ENCODE measurements at places on chromosomes 1 and 21.

GRCh38 chr1:21685946-21686678 is 17.0 kb upstream of the RAP1GAP start:
- DNase-seq = no peak

GRCh38 chr1:51875291-51875772 is 3.2 kb downstream of the NRDC start:
- no peak for DNase-seq

- DNase-seq = no peak
These were observed 3.7 kb downstream of the ENTREP3 start for GRCh38 chr1:155251566-155251965.

- no peak for DNase-seq
These were observed 17.0 kb downstream of the PCNT start for GRCh38 chr21:46340998-46341397.

DNA sequence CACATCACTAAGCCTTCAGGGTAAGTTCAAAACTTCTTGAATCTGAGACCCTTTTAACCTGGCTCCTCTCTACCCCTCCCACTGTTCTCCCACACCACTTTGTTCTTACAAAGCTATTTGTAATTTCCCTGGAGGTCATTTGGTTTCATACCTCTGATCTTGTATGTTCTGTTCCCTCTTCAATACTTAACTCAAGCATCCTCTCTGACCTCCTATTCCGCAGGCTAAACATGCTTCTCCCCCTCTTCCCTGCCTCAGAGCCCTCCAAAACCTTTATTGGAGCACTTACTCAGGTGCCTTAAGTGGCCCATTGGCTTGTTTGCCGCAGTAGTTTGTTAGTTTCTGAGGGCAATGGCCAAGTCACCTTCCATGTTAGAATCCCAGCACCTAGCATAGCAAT is 54.8 kb downstream of the SSX2IP start:
- DNase-seq = no peak

DNA sequence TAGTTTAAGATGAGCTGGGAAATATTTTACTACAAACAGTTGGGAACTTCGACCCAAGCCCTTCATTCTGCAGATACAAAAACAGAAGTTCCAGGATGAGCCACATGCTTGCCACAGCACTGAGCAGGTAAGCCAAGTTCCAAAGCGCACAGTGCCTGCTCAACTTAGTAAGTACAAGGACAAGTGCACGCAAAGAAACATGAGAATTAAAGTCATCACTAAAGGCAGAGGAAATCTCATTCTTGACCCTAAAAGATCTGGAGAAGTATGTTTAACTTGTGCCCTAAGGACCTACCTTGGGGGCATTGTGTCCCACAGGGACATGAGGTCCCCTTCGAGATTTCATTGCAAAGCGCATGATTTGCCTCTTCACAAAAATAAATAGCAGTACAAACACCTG is 1.2 kb upstream of the UBAP2L start:
- DNase-seq = peak; percentile 7

All from thymus (tissue), 14 donors.